ENCODE measurements at places on chromosomes 3 and 15.

DNA sequence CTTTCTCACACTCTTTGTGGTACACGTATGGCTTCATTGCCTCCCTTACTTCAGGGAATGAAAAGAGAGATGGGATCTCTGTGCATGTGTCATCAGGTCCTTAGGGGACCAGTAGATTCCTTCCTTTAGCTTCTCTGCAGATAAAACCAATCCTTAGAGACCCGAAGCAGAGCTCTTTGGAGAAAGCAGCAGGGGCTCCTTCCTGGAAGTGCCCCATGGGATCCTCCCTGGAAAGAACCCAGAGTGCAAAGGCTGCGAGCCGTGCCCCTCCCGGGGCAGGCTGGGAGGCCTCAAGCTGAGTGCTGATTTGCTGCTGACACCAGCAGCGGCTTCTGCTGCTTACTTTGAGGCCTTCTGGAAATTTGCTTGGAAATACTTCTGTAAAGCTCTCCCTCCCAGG lies 328.6 kb upstream of the RGMA start:
- DNase-seq, result no peak

GRCh38 chr3:175456466-175456865 lies 597.3 kb downstream of the NAALADL2 start:
- DNase-seq, result no peak

- no peak for DNase-seq
Observed at GRCh38 chr15:26126819-26127387, 263.8 kb upstream of the ATP10A start.

- no peak for DNase-seq
Observed at GRCh38 chr3:110799271-110799670, 272.3 kb upstream of the NECTIN3 start.

- no peak for DNase-seq
Observed at GRCh38 chr15:39204031-39204430, 376.8 kb upstream of the THBS1 start.

- DNase-seq, result no peak
Observed at GRCh38 chr3:46409739-46410489, 2.9 kb downstream of the CCRL2 start.

- DNase-seq, result no peak
Observed at GRCh38 chr3:154280161-154280560, 44.1 kb downstream of the DHX36 start.

DNA sequence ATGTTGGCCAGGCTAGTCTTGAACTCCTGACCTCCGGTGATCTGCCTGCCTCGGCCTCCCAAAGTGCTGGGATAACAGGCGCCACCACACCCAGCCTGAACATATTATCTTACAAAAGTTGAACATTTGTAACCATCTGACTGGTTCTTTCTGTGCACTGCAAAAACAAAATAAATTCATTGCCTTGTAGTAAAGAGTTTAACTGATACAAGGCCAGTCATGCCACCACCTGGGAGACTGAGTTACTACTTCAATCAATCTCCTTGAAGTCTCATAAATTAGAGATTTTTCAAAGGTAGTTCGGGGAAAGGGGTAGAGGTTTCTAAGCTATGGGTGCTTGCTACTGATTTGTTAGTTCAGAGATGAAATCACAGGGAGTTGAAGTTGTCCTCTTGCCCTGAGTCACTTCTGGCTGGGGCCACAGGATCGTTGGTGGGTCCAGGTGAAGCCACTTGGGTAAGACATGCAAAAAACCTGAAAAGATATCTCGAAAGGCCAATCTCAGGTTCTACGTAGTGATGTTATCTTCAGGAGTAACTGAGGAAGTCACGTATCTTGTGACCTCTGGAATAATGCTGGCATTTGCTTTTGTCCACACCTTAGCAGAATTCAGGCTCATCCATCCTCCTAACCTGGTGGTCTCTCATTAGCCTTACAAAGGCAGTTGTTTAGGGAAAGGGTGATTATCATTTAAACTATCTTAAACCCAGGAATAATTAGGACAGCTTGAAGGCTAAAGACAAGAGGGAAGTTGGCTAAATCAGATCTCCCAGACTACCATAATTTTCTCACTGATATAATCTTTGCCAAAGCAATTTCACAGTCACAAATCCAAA lies 33.7 kb downstream of the ZBTB11 start:
- no peak for DNase-seq

GRCh38 chr3:178709051-178709450 lies 172.8 kb downstream of the KCNMB2 start:
- no peak for DNase-seq

DNA sequence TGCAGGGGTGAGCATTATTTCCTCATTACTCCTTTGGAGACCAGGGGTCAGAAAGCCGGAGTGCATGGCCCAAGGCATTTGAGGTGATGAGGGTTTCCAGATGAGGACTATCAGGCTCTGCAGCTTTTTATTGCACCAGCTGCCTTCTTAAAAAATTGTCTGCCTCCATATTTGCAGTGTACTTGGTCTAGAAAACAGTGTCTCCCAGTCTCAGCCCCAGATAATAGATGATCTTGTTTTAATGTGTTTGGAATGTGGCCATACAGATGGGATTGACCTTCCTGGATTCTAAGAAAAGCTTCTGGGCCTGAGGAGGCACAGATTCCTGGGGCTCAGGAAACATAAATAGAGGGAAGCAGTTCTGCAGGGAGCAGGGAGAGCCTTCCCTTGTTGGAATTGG lies 123.3 kb downstream of the GABRG3 start:
- no peak for DNase-seq
